Small intestine (tissue), 16 donors: ENCODE measurements at places on chromosomes 6 and 20. TPM values are rescaled to one million over a fixed set of nuclear protein-coding genes. Genes with fewer than 3 reads are reported as not detected.

The DLK2 gene
- 0.72 TPM for polyA plus RNA-seq

The HCRTR2 gene
- not detected for polyA plus RNA-seq

The COL12A1 gene
- 0.67 TPM for polyA plus RNA-seq

The TNXB gene
- polyA plus RNA-seq, result 6.6 TPM

The ZNF341 gene
- 2.7 TPM for polyA plus RNA-seq

The GTF3C6 gene
- 62.8 TPM for polyA plus RNA-seq

The ELOVL4 gene
- not detected for polyA plus RNA-seq

DNA sequence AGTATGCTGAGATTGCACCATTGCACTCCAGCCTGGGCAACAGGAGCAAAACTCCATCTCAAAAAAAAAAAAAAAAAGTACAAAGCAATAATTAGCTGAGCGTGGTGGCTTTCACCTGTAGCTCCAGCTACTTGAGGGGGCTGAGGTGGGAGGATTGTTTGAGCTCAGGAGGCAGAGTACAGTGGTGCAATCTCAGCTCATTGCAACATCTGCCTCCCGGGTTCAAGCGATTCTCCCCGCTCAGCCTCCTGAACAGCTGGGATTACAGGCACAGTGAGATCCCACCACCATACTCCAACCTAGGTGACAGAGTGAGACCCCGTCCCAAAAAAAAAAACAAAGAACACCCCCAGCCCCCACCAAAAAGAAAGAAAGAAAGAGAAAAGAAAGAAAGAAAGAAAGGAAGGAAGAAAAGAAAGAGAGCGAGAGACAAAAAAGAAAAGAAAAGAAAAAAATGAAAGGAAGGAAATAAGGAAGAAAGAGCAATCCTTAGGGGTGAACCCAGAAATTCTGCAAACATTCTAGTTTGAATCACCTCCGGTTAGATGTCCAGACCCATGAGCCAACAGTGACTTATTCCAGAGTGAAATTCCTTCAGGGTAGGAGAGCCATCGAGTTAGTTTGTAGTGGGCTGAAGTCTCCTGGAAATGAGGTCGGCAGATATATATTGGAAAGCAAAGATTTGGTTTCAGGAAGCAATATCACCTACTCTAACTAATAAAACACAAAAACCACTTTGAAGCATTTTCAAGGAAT, 3.2 kb upstream of the RIPOR3 start:
- no peak overlapping the region for H3K27ac ChIP-seq
- no peak overlapping the region for H3K4me3 ChIP-seq
- no peaks in the 10 kb centered on the region for H3K36me3 ChIP-seq
- H3K4me1 ChIP-seq, result peaks cover 17% of the 10 kb centered on the region
- no peak for DNase-seq

DNA sequence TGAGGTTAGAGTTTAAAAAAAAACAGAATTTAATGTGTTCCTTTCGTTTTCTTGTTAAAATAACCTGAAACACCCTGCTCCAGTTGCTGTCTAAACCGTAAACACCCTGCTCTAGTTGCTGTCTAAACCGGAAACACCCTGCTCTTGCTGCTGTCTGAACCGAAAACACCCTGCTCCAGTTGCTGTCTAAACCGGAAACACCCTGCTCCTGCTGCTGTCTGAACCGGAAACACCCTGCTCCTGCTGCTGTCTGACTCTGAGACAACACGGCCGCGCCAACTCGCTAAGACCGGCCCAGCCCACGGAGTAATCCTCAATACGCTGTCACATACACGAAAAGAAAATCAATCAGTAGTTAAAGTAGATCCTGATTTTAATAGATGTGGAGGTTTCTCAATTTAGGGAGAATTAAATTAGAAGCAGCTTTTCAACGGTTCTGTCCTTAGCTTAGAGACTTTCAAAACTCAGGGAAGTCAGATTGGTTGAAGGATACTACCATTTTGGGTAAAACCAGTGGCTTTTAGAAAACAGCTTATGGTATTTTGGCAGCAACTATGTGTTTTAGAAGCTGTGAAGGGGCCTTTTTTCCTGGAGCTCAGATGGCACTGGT, 98.3 kb downstream of the RAMACL start:
- no peak overlapping the region for H3K4me3 ChIP-seq
- no peaks in the 10 kb centered on the region for H3K27me3 ChIP-seq
- H3K36me3 ChIP-seq, result no peaks in the 10 kb centered on the region
- no peaks in the 10 kb centered on the region for H3K4me1 ChIP-seq

DNA sequence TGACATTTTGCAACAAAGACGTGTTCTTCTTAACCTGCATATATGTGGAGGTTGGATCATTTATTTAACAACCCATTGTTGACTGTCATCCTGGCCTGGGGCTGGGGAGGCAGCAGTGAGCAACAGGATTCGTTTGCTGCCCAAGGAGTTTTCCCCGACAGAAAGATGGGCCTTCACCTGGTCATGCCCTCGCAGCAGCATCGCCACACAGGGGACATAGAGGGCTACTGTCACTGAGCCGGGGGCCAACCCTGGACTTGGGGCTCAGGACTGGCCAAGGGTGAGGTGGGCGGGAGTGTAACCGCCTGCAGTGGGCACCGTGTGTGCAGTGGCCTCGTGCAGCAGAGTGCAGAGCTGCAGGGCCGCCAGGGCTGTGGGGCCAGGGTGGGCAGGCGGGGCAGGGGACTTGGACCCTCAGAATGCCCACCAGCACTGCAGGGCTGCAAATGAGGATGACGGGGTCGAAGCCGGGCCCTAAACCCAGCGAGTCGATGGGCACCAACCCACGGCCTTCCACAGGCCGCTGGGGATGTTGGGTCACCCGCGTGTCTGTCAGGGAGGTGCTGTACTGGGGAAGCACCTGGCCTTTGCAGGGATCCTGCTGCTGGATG, 11.8 kb downstream of the DUSP22 start:
- no peaks in the 10 kb centered on the region for H3K36me3 ChIP-seq
- H3K27me3 ChIP-seq, result no peaks in the 10 kb centered on the region
- no peak overlapping the region for H3K27ac ChIP-seq
- DNase-seq, result no peak
- H3K4me3 ChIP-seq, result no peak overlapping the region
- H3K4me1 ChIP-seq, result peaks cover 5% of the 10 kb centered on the region

DNA sequence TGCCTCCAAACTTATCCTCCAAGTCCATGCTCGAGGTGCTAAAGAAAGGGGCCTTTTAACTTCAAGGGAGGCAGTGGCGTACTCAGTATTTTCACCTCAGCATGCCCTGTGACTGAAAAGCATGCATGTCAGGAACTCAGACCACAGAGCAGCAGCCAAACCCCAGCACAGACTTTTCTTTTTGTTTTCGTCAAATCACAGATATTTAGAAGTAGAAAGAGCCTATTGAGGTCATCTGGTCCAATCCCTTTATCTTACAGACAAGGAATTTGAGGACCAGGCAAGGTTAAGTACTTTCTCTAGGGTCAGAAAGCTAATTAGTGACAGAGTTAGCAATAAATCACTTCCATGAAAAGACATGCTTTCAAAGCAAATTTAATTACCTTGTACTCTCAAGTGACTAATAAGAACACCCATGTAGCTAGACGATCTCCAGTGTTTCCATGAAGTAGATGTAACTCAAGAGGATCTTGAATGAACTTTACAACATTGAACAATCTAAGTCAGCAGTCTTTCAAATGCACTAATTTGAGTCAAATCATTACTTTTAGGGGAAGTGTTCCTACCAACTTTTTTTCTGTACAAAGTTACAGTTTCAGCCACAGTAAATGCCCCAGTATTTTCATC, 35.9 kb downstream of the MOXD1 start:
- H3K36me3 ChIP-seq, result no peaks in the 10 kb centered on the region
- peak overlapping the region; percentile 18 for H3K27ac ChIP-seq
- no peaks in the 10 kb centered on the region for H3K27me3 ChIP-seq
- no peaks in the 10 kb centered on the region for H3K4me1 ChIP-seq
- no peak overlapping the region for H3K4me3 ChIP-seq

DNA sequence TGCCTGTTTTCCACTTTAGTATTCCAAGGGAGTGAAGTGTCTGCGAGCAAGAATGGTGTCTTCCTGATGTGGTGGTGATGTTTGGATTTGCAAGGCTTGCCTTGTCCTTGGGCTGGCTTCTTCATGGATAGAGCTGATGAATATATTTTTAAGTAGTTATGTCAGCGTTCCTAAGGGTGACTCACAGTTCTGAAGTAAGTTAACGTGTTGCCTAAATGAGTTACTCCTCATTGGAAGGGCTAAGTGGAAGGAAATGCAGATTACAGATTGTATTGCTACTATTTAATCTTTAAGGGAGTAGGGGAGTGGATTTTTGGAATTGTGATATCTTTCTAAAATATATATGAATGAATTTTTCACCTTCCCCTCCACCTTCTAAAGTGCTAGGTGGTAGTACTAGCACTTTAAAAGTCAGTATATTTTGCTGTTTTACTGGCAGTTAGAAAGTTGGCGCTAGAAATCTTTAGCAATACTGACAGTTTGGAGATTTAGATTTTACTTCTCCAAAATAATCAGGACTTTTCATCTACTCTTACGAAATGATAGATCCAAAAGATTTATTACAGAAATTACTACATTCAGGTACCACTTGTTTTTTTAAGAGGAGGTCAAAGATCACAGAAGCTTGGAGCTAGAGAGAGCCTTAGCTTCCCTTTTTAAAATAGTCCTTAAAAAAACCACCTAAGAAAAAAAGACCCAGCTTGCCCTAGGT, 197.4 kb downstream of the JARID2 start:
- peaks cover 2% of the 10 kb centered on the region for H3K36me3 ChIP-seq
- no peak overlapping the region for H3K4me3 ChIP-seq
- no peak overlapping the region for H3K27ac ChIP-seq
- no peak for DNase-seq
- no peaks in the 10 kb centered on the region for H3K27me3 ChIP-seq

- H3K27me3 ChIP-seq, result no peaks in the 10 kb centered on the region
- DNase-seq, result no peak
- no peaks in the 10 kb centered on the region for H3K36me3 ChIP-seq
- H3K27ac ChIP-seq, result no peak overlapping the region
- H3K4me1 ChIP-seq, result peaks cover 22% of the 10 kb centered on the region
These were observed 94.3 kb downstream of the PAK5 start for GRCh38 chr20:9744551-9744950.

DNA sequence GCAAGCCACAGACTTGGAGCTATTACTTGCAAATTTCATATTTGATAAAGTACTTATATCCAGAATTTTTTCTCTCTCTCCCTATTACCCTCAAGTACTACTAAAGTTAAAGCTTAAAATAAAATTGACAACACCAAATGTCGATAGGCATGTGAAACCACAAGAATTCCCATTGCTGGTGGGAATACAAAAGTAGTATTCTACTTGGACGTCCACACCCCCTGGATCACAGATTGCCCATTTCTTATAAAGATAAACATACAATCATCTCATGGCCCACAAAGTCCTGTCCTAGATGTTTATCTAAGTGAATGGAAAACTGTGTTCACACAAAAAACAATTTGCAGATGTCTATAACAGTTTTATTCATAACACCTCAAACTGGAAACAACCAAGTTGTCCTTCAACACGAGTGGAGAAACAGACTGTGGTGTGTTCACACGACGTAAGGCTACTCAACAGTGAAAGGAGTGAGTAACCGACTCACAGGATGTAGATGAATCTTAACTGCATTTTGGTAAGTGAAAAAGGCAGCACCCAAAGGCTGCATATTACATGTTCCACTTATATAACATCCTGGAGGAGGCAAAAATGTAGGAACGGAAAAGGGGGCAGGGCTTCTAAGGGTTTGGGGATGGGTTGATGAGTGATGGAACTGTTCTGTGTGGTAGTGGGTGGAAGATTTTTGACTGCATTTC, 297.4 kb downstream of the THBS2 start:
- H3K27ac ChIP-seq, result no peak overlapping the region
- DNase-seq, result no peak
- no peaks in the 10 kb centered on the region for H3K4me1 ChIP-seq
- no peaks in the 10 kb centered on the region for H3K36me3 ChIP-seq
- H3K4me3 ChIP-seq, result no peak overlapping the region

- peaks cover 18% of the 10 kb centered on the region for H3K36me3 ChIP-seq
- no peak overlapping the region for H3K4me3 ChIP-seq
- H3K27ac ChIP-seq, result no peak overlapping the region
- H3K4me1 ChIP-seq, result no peaks in the 10 kb centered on the region
- DNase-seq, result no peak
These were observed 132.5 kb downstream of the SLC16A10 start for GRCh38 chr6:111219785-111220184.

DNA sequence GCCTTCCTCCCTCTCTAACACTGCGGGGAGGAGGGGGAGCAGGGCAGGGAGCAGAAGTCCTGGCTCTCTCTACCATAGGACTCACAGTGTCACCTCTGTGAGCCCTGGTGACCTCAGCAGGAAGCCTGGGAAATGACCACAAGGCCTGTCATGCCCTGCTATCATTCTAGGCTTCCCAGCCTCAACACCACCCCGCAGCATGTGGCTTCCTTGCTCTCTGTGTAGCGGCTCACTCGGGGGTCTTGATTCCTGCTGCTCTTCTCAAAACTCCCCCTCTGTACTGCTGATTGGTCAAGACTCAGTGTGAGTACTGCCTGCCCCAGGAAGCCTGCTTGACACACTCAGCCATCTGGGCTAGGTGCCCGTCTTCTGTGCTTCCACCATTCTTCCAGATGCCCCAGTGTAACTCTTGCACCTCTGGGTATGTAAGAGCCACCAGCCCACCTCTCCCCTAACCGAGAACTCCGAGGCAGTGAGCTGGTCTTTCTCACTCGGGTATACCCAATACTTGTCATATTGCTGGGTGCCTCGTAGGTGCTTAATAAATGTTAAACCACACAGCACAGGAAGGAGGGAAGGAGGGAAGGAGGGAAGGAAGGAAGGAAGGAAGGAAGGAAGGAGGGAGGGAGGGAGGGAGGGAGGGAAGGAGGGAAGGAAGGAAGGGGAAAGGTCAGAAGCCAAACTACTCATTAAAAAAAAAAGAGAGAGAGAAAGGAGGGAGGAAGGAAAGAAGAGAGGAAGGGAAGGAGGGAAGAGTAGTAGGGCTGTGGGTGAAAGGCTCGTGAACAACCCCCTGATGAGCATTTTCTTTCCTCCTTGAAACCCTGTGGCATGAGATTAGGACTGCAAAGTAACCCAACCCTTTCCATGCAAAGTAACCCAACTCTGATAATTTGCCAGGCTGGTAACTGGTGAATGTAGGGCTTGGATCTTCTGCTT, 5.0 kb downstream of the MDFI start:
- H3K4me1 ChIP-seq, result peaks cover 9% of the 10 kb centered on the region
- peaks cover 3% of the 10 kb centered on the region for H3K27me3 ChIP-seq
- no peak overlapping the region for H3K4me3 ChIP-seq
- no peak overlapping the region for H3K27ac ChIP-seq
- DNase-seq, result no peak
- H3K36me3 ChIP-seq, result no peaks in the 10 kb centered on the region

- H3K27ac ChIP-seq, result no peak overlapping the region
- peaks cover 12% of the 10 kb centered on the region for H3K36me3 ChIP-seq
- H3K27me3 ChIP-seq, result no peaks in the 10 kb centered on the region
- H3K4me3 ChIP-seq, result no peak overlapping the region
- DNase-seq, result no peak
These were observed 78.3 kb downstream of the ZDHHC14 start for GRCh38 chr6:157459327-157459726.

- H3K27me3 ChIP-seq, result no peaks in the 10 kb centered on the region
- H3K4me3 ChIP-seq, result no peak overlapping the region
- no peaks in the 10 kb centered on the region for H3K36me3 ChIP-seq
- peaks cover 17% of the 10 kb centered on the region for H3K4me1 ChIP-seq
- peak; percentile 70 for DNase-seq
These were observed 163.1 kb downstream of the LY86 start for GRCh38 chr6:6751619-6752023.
